Astrocyte of the hippocampus (primary cell): ENCODE measurements at places on chromosomes 1 and 21.

DNA sequence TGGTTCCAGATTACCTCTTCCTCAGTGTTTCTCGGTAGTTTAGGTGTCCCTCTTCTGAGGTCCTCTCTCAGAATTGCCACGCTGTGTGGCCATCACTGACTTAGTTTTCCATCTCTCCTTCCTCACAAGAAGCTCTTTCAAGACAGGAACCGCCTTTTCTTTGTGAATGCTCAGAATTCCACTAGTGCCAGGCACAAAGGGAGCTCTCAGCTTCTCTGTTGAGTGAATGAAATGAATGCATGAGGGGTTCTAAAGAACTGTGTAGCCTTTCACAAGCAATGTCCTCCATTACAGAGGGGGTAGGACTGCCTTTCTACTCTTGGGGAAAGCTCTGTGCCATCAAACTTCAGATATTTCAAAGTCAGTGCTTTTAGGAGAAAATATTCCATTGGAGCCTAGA lies 546.8 kb downstream of the RWDD3 start:
- no peak for DNase-seq

DNA sequence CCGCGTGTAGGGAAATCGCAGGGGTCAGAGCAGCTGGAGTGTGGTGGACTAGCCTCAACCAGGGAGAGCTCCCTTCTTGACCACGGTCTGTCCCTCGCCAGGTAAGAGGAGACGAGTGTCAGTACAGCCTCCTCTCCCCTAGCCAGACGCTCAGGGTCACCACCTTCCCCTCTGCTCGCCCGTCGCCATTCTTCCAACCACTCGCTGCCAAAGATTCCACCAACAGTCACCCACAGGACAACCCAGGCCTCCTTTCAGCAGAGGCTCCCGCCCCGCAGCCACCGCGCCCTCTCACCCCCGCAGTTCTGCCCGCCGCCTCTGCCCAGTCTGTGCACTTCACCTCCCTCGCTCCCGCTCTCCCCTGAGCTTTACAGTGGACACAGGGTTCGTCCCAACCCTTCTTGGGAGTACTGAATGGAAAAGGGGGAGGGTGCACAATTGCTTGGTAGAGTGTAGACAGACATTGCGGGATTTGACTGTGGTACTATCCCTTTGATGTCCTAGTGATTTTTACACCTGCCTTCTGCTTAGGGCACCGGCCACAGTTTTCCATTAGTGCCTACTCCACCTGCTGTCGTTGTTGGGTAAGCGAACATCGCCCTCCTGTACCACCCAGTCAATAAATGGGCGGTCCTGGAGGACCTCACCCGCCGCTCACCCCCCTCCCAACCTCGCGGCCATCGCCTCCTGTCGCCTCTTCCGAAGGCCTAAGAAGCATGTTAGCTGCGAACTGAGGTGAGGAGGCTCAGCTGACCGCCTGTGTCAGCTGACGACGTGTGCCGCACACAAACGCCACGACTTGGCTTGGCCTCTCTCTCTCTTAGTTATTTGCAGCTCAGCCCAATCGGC lies 9.2 kb upstream of the NBPF11 start:
- DNase-seq = no peak

GRCh38 chr1:245953876-245954660 lies 553.0 kb downstream of the SMYD3 start:
- peak; percentile 20 for DNase-seq

GRCh38 chr21:46212721-46213484 lies 15.7 kb downstream of the LSS start:
- DNase-seq = no peak

DNA sequence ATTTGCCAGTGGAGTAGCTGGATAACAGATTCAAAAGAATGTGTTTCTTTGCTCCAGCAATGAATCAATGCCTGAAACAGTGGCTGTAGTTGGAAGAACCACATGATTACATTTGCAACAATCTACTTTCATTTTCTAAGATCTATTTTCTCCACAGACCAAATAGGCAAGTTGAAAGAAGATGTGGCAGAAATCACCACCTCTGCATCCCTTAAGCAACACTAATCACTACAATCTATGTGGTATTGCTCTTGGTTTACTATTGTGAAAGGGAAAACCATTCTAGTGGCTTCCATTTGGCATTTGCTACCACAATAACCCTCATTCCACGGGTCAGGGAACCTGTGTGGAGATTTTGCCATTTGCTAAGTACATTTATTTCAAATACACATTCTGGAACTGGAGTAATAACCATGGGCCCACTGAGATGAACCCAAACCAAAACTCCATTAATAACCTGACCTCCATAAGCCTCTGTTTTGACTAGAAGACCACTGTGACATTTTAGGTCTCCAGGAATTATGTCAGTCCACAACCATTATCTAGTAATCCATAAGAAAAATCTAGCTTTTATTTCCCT lies 66.3 kb downstream of the C1orf185 start:
- peak; percentile 16 for DNase-seq

- DNase-seq = peak; percentile 29
Observed at GRCh38 chr1:32953495-32953894, 11.1 kb downstream of the RNF19B start.

DNA sequence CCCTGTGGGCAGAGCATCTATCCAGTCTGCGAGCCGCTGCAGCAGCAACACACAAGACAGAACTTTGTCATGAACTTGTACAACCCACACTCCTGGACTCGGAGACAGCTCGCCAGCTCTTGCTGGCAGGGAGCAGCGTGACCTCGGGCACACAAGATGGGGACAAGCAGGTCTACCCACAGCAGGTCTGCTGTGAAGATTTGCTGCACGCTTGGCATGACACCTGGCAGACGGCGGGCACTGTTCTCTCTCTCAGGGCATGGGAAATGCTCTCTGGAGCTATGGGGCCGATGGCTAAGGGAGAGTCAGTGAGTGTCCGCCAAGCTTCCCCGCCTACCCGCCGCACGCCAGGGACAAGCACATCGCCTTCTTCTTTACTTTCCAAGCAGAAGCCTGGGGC lies 90.0 kb downstream of the STUM start:
- no peak for DNase-seq

- peak; percentile 49 for DNase-seq
Observed at GRCh38 chr1:205343431-205344065, 13.2 kb downstream of the KLHDC8A start.

DNA sequence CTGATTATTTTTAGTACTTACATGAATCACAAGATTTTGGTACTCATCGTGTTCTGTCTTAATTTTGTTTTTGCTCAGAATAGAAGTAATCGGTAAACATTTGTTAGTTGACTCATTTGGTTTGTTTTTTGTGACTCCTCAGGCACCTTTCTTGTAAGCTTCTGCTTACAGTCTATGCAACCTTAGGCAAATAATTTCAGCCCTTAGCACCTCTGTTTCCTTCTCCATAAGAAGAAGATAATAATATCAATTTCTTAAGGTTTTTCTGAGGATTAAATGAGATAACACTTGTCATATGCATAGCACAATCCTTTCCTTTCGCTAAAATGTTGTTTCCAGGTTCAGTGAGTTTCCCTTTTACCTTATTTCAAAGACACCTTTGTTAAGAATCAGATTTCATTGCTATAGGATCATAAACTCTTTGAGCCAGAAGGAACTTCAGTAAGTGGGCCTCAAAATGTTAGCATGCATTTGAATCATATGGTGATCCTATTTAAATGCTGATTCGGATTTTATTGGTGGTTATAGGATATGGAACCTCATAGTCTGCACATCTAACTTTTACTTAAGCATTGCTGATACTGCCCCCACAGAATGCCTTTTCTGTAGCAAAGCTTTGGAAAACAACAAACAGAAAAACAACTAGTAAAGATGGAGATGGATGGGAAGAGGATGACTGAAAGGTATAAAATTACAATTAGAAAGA lies 272.7 kb upstream of the CACYBP start:
- no peak for DNase-seq

- no peak for DNase-seq
Observed at GRCh38 chr1:177912991-177913390, 56.9 kb downstream of the SEC16B start.

DNA sequence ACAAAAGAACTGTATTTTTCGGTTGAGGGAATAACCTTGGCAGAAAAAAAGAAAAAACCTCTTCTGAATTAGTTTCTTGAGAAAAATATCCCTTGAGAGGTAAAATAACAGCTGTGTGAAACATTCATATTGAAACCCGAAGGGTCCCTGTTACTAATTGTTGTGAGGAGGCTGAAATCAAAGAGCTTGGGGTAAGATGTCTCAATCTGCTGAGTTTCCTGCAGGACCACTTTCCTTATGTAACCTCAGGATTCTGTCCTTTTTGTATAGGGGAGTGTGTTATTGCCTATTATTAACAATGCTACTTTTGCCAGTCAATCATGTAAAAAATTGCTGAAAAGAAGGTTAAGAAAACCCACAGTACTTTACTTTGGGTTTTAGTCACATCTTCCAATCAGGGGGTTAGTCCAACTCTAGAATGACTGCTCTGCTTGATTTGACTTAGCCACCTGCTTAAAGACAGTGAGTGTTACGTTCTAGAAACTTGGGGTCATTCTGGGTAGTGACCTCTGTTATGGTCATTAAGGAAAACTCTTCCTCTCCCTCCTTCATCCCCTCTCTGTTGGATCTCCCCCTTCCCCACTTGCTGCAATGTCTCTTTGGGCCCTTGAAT lies 138.8 kb downstream of the GIPC2 start:
- DNase-seq = no peak
